ENCODE measurements at places on chromosomes 7 and 10. TPM values are rescaled to one million over a fixed set of nuclear protein-coding genes. Genes with fewer than 3 reads are reported as not detected.
A peak's percentile ranks its signal among the peaks of the same experiment; 100 is the strongest.

GTF2IRD1 gene
- 0.45 TPM for polyA plus RNA-seq

ZSWIM8 gene
- 147 TPM for polyA plus RNA-seq

NKX2-3 gene
- polyA plus RNA-seq = not detected

LLCFC1 gene
- not detected for polyA plus RNA-seq

ENO4 gene
- polyA plus RNA-seq = 0.07 TPM

OR6V1 gene
- polyA plus RNA-seq = not detected

GRCh38 chr7:21916176-21916575 is 29.5 kb downstream of the CDCA7L start:
- DNase-seq = no peak

GRCh38 chr7:17013204-17013603 is 131.4 kb upstream of the AGR3 start:
- DNase-seq = no peak

DNA sequence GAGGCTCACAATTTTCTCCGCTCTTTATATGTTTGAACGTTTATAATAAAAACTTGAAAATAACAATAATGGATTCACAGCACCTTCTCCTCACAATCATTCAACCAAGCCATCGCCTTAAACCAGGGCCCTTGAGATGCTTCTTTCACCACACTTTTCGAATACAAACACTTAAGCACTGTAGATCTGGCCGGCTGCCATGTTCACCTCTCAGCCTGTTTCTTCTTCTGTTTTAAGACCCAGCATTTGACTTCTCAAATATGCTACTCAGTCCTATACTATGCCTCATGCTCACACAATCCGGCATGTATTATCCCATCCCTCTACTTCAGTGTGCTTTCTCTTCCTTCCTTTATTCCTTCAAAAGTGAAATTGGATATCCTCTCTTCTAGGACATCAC is 280.6 kb downstream of the TFEC start:
- no peak for DNase-seq

DNA sequence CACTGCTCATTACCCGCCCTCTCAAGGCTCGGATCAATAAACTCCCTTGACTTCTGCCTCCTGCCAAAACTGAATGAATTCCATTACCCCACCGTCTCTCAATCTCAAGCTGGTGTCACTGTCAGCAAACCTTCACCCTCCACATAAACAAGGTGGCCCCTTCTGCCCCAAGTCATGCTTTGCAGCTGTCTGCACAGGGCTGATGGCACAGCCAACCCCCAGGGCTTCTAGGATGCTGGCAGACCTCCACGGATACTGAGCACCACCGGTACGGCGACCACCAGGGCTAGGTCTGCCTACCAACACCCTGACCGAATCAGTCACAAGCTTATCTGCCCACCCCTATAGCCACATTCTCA is 46.1 kb downstream of the PARD3 start:
- DNase-seq = no peak

GRCh38 chr10:34341473-34341872 is 473.6 kb downstream of the PARD3 start:
- no peak for DNase-seq

- DNase-seq = no peak
Measured at GRCh38 chr10:86655596-86655995, 1.2 kb downstream of the OPN4 start.

DNA sequence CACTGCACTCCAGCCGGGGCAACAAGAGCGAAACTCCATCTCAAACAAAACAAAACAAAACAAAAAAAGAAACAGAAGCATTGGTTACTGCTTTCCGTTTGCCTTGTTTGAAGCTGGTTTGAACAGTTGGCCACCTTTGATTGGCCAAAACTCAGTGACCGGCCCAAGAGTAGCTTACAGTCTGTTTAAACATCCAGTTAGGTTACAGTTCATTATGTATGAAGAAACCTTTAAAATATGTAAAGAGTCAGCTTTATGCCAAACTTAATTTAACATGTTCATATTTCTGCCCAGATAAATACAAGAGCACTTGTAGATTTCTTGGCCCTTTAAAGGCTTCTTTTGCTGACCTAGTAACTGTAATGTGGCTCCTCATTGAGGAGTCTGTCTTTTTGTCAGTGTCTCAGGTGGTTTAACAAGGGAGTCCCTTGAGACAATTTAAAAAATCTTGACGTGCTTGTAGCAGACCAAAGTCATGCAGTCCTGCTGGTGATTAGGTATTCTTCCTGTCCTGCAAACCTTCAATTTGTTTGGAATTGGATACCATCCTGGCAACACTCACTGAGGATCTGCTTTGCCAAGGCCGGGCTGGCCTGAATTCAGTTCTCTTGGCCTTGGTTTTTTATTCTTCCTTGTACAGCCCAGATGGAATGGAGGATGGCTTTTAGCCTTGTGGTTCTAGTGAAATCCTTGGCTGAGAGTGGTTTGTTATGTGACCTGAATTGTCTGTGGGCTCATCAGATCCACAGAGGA is 128.9 kb downstream of the PLXDC2 start:
- no peak for DNase-seq

DNA sequence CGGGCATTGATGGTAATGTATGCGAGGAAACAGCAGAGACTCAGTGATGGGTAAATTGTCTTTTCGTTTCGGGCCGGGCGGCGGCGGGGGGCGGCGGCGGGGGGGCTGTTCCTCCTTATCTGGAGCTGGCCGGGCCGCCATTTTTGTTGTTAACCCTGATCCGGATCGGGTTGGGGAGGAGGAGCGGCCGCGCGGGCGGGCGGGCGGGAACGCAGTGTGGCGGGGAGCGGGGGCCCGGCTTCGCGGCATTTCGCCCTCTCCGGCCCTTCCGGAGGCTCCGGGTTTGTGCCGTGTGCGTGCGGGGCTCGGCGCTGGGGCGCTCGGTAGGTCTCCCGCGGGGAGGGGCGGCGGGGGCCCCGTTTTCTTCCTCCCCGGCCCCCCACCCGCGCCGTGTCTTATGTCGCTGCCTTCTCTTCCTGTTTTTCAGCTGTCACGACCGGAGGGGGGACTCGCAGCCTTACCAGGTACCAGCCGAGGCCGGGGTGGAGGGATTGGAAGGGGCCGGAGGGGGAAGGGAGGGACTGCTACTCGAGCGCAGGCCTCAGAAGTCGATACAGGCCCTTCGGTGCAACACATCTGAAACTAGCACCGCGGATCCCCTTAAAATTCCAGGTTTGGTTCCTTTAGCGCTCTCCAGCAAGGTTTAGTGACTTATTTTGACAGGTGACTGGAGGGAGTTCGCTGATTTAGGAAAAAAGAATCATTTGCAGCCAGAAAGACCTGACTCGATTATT is 820 bp downstream of the WAC start:
- peak; percentile 64 for DNase-seq

GRCh38 chr7:110960811-110961210 is 130.1 kb upstream of the LRRN3 start:
- DNase-seq = no peak

- no peak for DNase-seq
Measured at GRCh38 chr7:111290419-111290818, 199.5 kb downstream of the LRRN3 start.

GRCh38 chr10:97182288-97182990 is 3.3 kb downstream of the SLIT1 start:
- DNase-seq = no peak

GRCh38 chr10:103192089-103192450 is 1.0 kb downstream of the NT5C2 start:
- DNase-seq = no peak

GRCh38 chr10:132492323-132493025 is 45.1 kb upstream of the INPP5A start:
- DNase-seq = no peak

- no peak for DNase-seq
Measured at GRCh38 chr7:135943134-135943879, 33.9 kb downstream of the MTPN start.

DNA sequence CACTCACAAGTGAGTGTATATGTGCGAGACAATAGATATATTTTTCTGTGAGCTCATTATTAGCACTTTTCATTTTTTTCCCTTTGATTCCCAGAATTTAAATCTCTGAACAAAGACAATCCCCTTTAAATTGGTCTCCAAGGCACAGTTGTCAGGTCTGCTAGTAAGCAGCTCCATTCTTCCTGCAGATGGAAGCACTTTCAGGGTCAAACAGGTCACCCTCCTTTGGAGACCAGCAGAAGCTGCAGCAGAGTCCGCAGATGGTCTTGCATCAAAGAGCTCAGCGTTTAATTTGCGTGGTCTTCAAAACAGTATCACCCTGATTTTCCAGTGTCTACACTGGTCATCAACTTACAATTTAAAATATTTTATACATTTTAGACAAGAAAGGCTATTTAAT is 543.8 kb downstream of the ARL4A start:
- DNase-seq = no peak

GRCh38 chr7:138257459-138258196 is 181.4 kb downstream of the AKR1D1 start:
- DNase-seq = no peak

GRCh38 chr7:95950698-95951097 is 178.3 kb downstream of the DYNC1I1 start:
- no peak for DNase-seq

- no peak for DNase-seq
Measured at GRCh38 chr7:42617806-42618457, 293.9 kb downstream of the C7orf25 start.

- no peak for DNase-seq
Measured at GRCh38 chr7:7751243-7752092, 33.1 kb upstream of the RPA3 start.

DNA sequence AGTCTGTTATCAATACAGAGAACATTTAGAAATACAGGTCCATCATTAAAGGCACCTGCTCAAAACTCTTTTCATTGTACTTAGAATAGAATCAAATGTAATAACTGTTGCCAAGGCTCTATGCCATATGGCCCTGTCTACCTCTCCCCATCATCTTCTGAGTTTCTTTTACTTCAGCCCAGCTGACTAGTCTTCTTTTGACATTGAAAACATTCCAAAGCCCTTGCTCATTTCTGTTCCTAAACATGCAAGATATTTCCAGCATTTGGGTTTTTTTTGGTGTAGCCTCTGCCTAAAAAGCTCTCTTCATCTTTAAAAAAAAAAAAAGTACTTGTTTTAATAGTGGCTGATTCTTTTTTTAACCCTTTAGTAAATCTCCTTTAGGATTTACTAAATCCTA is 165.5 kb upstream of the SMIM30 start:
- no peak for DNase-seq

- no peak for DNase-seq
Measured at GRCh38 chr10:116995648-116996047, 9.3 kb downstream of the SHTN1 start.

DNA sequence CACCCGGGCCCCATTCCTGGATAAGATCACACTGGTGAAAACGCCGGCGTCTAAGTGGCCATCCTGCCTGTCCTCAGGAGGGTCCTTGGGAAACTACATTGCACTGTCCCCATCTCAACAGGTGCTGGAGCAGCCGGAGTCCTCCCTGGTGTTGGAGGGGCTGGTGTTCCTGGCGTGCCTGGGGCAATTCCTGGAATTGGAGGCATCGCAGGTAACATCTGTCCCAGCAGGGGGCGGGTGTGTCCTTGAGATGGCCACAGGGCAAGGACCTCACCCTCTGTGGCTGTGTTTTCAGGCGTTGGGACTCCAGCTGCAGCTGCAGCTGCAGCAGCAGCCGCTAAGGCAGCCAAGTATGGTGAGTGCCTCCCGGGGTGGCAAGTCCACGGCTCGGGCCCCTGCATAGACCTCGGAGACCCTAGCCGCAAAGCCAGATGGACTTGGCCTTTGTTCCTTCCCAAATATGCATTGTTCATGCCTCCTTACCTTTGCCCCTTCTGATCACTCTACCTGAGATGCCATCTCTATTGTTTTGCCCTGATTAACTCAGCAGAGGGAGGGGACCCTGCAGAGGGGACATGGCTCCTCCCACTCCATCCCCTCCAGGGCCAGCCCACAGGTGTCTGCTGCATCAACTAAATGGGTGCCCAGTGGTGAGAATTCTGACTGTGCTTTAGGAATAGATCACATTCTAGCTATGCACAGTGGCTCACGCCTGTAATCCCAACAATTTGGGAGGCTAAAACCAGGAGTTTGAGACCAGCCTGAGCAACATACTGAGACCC is 23.8 kb downstream of the ELN start:
- DNase-seq = no peak

DNA sequence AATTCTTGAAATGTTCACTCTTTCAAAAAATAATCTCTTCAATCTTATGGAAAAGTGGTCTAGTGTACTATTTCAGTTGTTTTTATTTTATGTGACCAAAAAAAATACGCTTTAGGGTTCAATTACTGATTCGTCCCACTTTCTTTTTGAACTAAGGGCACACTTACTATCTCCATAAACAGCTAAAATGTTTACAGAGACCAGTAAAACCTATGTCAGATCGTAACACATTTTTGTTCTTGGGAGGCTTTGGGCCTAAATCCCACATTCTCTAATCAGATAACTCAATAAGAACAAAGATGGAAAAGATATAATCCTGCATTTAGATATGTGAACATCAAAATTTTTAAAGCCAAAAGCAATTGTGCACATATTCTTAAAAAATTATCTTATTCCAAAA is 29.8 kb upstream of the EPC1 start:
- DNase-seq = no peak

All from B cell (primary cell).